Ovary (tissue), 10 donors: ENCODE measurements at places on chromosomes 2 and 18.

DNA sequence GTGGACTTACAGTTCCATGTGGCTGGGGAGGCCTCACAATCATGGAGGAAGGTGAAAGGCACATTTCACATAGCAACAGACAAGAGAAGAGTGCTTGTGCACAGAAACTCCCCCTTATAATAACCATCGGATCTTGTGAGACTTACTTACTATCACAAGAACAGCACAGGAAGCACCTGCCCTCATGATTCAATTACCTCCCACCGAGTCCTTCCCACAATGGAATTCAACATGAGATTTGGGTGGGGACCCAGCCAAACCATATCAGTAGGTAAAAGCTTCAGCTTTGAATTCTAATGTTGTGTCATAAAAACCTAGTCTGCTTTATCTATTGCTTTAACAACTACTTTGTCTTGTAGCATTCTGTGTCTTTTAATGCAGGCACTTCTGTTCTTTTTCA, 140.4 kb upstream of the PIK3C3 start:
- H3K27ac ChIP-seq, result no peak overlapping the region
- DNase-seq, result no peak
- H3K4me3 ChIP-seq, result no peak overlapping the region
- H3K27me3 ChIP-seq, result no peaks in the 10 kb centered on the region
- H3K4me1 ChIP-seq, result no peaks in the 10 kb centered on the region

DNA sequence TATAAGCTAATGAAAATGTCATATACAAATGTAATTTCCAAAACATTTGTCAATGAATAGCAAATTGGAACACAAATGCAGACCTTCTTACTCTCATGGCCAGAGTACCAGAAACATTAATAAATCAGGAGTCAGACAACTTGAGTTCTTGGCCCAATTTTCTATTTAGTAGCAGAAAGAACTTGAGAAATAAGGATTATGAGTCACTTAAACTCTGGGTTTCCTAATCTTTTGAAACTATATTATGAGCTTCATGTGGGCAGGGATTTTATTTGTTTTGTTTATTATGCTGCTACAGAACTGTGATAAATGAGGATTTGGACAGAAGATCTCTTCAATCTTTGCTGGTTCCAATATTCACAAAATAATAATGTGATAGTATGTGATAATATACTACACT, 686.7 kb downstream of the NR4A2 start:
- H3K36me3 ChIP-seq, result no peaks in the 10 kb centered on the region
- H3K27me3 ChIP-seq, result no peaks in the 10 kb centered on the region
- no peaks in the 10 kb centered on the region for H3K4me1 ChIP-seq

DNA sequence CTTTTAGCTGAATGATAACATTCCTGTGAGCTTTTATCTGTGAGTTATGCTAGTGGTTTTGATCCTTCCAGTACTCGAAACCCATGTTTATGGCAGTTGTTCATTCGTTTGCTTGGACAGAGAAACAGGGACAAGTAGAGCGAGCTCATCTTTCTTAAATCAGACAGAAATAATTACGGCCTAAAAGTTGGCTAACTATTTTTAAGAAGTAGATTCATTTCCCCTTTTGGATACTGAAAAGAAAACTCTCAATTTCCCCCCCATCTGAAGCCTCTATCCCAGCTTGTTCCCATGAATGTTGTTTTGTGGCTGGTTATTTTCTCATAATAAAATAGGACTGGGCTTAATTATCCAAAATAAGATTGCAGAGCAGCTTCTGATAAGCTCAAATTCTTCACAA, 67.1 kb downstream of the ANTXR1 start:
- H3K4me3 ChIP-seq, result no peak overlapping the region
- no peaks in the 10 kb centered on the region for H3K27me3 ChIP-seq
- peaks cover 25% of the 10 kb centered on the region for H3K4me1 ChIP-seq
- no peak for DNase-seq

GRCh38 chr2:236616624-236617023, 47.0 kb downstream of the ACKR3 start:
- H3K4me1 ChIP-seq, result no peaks in the 10 kb centered on the region
- no peaks in the 10 kb centered on the region for H3K36me3 ChIP-seq
- no peak overlapping the region for H3K27ac ChIP-seq
- no peak for DNase-seq
- no peak overlapping the region for H3K4me3 ChIP-seq
- no peaks in the 10 kb centered on the region for H3K27me3 ChIP-seq

DNA sequence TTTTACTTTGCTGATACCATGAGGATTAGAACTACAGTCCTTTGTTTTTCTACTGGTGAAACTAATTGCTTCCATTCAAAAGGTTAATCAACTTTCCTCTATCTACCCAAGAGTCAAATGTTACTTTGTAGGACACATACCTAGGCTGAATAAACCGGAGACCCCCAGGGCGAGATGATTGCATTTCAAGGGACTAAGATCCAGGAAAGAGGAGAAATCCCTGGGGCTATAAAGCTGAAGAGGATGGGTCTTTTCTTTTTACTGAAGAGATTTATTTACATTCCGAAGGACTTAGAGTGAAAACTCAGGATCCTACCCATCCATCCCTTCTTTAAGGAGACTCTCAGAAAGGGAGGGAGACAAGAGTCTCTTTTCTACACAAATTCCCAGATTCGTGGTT, 331.9 kb downstream of the CDH19 start:
- DNase-seq, result no peak
- no peak overlapping the region for H3K27ac ChIP-seq
- H3K27me3 ChIP-seq, result no peaks in the 10 kb centered on the region
- no peaks in the 10 kb centered on the region for H3K4me1 ChIP-seq

DNA sequence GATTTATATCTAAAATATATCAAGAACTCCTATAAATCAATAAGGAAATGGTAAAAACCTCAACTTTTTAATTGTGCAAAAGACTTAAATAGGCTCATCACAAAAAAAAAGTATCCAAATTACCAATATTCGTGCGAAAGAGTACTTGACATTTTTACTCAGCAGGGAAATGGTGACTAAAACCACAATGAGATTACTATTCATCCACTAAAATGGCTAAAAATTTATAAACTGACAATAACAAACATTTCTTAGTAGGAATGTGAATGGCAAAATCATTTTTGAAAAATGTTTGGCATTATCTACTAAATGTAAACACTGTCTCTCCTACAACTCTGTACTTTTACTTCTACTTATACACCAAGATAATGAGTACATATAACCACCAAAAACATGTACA, 184.8 kb upstream of the RND3 start:
- no peak for DNase-seq
- H3K4me1 ChIP-seq, result no peaks in the 10 kb centered on the region
- no peaks in the 10 kb centered on the region for H3K27me3 ChIP-seq
- no peaks in the 10 kb centered on the region for H3K36me3 ChIP-seq

DNA sequence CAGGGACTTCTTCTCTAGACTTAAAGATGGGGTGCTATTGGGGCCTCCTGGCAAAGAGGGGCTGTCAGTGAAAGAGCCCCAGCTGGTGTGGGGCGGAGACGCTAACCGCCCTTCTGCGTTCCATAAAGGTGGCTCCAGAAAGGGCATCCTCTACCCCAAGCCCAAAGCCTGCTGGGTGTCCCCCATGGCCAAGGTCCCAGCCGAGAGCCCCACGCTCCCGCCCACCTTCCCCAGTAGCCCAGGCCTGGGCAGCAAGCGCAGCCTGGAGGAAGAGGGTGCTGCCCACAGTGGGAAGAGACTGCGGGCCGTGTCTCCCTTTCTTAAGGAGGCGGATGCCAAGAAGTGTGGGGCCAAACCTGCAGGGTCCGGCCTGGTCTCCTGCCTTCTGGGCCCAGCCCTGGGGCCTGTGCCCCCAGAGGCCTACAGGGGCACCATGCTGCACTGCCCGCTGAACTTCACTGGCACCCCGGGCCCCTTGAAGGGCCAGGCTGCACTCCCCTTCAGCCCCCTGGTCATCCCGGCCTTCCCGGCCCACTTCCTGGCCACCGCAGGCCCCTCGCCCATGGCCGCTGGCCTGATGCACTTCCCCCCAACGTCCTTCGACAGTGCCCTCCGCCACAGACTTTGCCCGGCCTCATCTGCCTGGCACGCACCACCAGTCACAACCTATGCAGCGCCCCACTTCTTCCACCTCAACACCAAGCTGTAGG, 15.2 kb downstream of the ARID5A start:
- H3K4me1 ChIP-seq, result peaks cover 4% of the 10 kb centered on the region
- H3K27me3 ChIP-seq, result no peaks in the 10 kb centered on the region
- H3K36me3 ChIP-seq, result no peaks in the 10 kb centered on the region
- no peak for DNase-seq
- H3K27ac ChIP-seq, result no peak overlapping the region
- H3K4me3 ChIP-seq, result no peak overlapping the region

DNA sequence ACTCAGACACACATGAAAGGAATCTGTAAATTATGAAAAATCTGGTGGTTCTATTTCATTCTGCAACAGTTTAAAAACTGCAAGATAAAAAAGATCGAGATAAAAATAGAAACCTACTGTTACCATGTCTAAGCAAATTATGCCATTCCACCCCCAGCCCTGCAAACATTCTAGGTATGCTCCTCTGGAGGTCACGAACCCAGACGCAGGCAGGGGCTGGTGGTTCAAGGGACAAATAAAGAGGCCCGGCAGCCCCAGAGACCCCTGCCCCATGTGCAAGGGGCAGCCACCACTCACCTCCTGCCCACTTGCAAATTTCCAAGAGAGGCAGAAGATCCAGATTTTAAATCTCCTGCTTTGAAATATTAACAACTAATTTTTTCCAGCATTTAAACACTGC, 210.5 kb downstream of the ANAPC1 start:
- H3K4me1 ChIP-seq, result no peaks in the 10 kb centered on the region
- no peaks in the 10 kb centered on the region for H3K27me3 ChIP-seq
- DNase-seq, result no peak
- H3K27ac ChIP-seq, result no peak overlapping the region
- no peaks in the 10 kb centered on the region for H3K36me3 ChIP-seq

DNA sequence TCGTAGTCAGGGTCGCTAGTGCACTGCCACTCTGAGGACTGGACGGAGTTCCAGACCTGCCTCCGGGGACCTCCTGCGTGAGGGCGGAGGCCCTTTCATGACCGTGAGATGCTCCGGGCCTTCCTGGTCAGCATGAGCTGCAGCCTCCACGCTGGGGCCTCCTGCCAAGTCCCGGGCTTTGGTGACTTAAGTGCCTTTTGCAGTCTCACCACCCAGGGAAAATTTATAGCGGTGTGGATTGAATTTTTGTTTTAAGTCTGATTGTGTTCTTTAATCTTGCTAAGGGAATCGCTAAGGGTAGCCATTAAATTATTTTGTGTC, 33.6 kb downstream of the CHRNA1 start:
- H3K36me3 ChIP-seq, result no peaks in the 10 kb centered on the region
- no peak for DNase-seq
- H3K4me3 ChIP-seq, result no peak overlapping the region
- H3K4me1 ChIP-seq, result peaks cover 3% of the 10 kb centered on the region

DNA sequence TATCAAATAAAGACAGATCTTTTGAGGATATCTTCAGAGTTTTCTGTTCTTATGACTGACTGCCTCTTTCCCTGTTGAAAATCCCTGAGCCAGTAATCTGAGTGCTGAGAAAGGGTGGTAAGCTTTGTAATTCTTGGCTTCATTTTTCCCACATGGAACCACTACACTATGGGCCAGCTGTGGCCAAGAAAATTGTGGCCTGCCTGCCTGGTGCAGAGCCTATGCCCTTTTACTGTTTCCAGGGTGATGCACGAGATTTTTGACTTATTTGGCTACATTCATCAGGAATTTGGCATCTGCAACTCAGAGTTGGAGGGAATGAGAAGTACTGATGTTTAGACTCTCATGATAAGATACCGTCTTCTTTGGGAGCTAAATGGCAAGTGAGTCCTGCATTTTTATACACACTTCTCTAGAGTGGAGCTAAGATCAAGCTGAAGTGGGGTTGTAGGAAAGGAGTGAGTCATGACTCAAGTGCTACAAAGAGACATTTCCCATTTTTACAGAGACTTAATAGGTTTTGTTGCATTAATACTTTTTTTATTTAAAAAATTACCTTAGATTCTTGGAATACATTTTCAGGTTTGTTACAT, 328.2 kb upstream of the CDH7 start:
- no peaks in the 10 kb centered on the region for H3K36me3 ChIP-seq
- DNase-seq, result no peak
- H3K27me3 ChIP-seq, result no peaks in the 10 kb centered on the region

DNA sequence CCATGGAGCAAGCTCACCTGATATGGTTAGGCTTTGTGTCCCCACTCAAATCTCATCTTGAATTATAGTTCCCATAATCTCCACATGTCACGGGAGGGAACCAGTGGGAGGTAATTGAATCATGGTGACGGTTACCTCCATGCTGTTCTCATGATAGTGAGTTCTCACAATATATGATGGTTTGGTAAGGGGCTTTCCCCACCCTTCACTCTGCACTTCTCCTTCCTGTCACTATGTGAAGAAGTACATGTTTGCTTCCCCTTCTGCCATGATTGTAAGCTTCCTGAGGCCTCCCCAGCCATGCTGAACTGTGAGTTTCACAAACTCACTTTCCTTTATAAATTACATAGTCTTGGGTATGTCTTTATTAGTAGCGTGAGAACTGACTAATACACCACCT, 435.7 kb upstream of the ID2 start:
- DNase-seq, result no peak
- no peaks in the 10 kb centered on the region for H3K4me1 ChIP-seq
- H3K36me3 ChIP-seq, result no peaks in the 10 kb centered on the region
- H3K4me3 ChIP-seq, result no peak overlapping the region
